ENCODE measurements at places on chromosomes 16 and 17.
A peak's percentile ranks its signal among the peaks of the same experiment; 100 is the strongest.

DNA sequence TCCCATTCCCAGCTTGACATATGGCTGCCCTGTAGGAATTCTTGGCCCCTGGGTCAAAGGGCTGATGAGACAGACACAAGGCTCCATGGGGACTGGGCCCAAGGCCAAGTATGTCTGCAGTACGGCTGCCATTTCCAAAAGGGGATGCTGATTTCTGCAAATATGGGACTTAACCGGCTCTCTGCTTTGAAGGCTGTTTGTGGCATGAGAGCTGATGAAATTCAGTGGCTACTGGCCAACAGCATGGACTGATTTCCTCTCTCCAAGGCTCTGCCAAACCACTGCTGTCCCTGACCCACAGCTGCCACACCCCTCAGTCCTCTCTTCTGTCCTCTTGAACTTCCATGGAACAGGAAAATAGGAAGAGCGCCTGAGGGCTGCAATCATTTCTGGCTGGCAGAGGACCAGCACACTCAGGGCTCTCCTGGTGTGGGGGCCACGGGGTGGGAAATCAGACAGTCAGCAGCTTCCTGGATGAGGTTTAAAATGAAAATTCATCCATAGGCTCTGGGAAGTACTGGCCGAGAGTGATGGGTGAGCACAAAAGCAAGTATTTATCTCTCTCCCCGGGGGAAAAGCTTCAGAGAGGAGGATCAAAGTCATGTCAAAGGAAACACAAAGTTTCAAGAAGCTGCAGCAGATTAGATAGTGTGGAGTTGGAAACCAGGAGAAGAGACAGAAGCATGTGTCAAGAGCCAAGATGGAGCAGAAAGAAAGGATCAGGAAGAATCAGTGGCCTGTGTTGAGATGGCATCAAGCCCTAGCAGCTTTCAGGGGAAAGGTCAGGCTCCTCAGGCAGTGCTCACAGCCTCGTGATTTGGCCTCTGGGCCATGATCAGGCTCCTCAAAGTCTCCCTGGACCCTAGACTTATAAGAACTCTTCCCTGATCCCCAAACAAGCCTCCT is 64.1 kb upstream of the SREBF1 start:
- peaks cover 3% of the 10 kb centered on the region for H3K4me1 ChIP-seq
- no peak overlapping the region for H3K27ac ChIP-seq
- H3K36me3 ChIP-seq, result peaks cover 71% of the 10 kb centered on the region

DNA sequence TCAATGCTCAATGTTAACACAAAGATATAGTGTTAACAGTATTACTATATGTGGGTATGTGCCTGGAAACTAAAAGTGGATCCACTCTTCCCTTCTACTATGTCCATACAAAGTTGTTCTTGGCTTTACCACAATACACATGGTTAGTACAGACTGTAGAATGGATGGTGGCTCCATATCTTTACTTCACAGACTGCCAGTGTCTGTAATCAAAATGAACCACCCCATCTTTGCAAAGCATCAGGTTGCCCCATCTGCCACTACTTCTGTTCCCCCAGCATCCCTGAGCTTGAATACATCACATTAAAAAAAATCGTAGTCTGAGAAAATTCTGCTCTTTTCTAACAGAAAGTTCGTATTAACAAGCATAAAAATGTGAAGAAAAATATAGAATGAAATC is 30.0 kb downstream of the USP32 start:
- no peak for DNase-seq
- peaks cover 8% of the 10 kb centered on the region for H3K36me3 ChIP-seq
- no peak overlapping the region for H3K4me3 ChIP-seq
- no peak overlapping the region for H3K27ac ChIP-seq

DNA sequence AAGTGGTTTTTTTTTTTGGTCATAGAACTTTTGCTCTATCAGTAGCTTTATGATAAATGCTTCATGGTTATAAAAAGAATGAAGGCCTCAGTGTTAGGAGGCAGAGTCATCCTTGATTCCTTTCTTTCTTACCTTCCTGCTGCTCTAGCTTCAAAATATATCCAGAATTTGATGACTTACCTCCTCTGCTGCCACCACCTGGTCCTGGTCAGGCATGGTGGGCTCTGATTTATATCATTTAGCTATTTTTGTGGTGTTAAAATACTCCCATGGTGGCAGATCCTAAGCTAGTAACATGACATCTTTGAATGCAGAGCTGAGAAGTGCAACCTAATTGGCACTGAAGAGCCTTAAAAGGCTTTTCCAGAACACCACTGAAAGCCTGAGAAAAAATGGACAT is 508.8 kb upstream of the CDH8 start:
- no peaks in the 10 kb centered on the region for H3K4me1 ChIP-seq
- no peaks in the 10 kb centered on the region for H3K36me3 ChIP-seq
- H3K27ac ChIP-seq, result no peak overlapping the region
- H3K4me3 ChIP-seq, result no peak overlapping the region
- no peaks in the 10 kb centered on the region for H3K27me3 ChIP-seq

GRCh38 chr16:16940351-16940750 is 530.4 kb downstream of the XYLT1 start:
- H3K27me3 ChIP-seq, result peaks cover 3% of the 10 kb centered on the region
- no peaks in the 10 kb centered on the region for H3K36me3 ChIP-seq
- no peak for DNase-seq
- no peak overlapping the region for H3K27ac ChIP-seq
- no peaks in the 10 kb centered on the region for H3K4me1 ChIP-seq

GRCh38 chr16:68948230-68948910 is 105.0 kb downstream of the TANGO6 start:
- H3K27ac ChIP-seq, result no peak overlapping the region
- no peak overlapping the region for H3K4me3 ChIP-seq
- no peak for DNase-seq
- no peaks in the 10 kb centered on the region for H3K27me3 ChIP-seq
- H3K36me3 ChIP-seq, result peaks cover 49% of the 10 kb centered on the region

DNA sequence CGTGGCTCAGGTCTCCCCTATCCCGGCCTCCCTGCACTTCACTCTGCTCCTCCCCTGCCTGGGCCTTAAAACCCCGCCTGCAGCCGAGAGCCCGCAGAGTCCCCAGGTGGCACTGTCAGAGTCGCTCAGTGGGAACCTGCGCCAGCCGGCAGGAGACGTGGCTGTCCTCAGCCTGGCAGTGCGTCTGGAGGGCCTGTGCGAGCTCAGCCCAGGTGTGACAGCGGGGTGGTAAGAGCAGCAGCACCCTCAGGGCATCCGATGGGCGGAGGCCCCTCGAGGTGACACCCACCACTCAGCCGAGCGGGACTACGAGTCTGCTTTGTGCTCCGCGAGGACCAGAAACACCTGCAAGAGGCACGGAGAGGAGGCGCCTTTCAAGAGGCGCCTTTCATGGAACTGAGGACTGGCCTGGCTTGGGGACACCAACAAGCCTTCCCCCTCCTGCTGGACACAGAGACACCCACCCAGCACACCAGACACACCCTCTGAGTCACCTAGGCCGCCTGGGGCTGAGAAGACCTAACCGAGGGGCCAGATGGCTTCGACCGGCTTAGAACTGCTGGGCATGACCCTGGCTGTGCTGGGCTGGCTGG is at the start of gene CLDN9:
Gene CLDN9 (plus strand): TSS at position 96 of the 593 bp plus-strand sequence. CDS start 440 bp downstream, at position 536.
- no peaks in the 10 kb centered on the region for H3K36me3 ChIP-seq
- H3K27me3 ChIP-seq, result no peaks in the 10 kb centered on the region
- H3K4me1 ChIP-seq, result peaks cover 12% of the 10 kb centered on the region
- no peak within 1 kb of the TSS for H3K27ac ChIP-seq
- no peak within 1 kb of the TSS for H3K4me3 ChIP-seq

GRCh38 chr16:57476546-57477410 is 9.5 kb downstream of the DOK4 start:
- no peak for DNase-seq
- peak overlapping the region; percentile 68 for H3K27ac ChIP-seq
- H3K4me3 ChIP-seq, result peak overlapping the region; percentile 48
- H3K36me3 ChIP-seq, result peaks cover 10% of the 10 kb centered on the region
- peaks cover 23% of the 10 kb centered on the region for H3K4me1 ChIP-seq
- H3K27me3 ChIP-seq, result no peaks in the 10 kb centered on the region

DNA sequence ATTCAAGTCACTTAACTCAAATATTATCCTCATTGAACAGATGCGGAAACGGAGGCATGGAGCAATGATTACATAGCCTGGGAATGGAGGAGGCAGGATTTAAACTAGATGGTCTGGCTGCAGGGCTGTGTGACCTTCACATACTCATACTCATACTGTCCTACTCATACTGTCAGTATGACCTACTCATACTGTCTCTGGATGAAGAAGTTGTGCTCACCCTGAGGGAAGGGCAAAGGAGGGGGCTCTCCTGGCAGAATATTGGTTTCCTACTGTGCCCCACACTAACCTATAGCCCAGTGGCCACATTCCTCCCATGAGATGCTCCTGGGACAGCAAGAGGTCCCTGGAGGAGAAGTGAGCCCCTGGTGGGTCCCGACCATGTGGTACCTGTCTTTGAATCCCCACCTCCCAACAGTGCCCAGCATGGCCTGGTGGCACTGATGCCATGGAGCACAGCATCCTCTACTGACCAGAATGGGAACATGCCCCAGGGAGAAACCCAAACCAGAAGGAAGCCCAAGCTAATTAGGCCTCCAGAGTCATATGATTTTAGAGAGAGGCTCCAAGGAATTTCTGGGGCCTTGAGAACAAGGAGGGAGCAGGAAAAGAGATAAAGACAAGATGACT is 197.3 kb upstream of the SDK2 start:
- H3K27ac ChIP-seq, result no peak overlapping the region
- no peaks in the 10 kb centered on the region for H3K36me3 ChIP-seq
- no peak for DNase-seq
- peaks cover 3% of the 10 kb centered on the region for H3K27me3 ChIP-seq
- no peak overlapping the region for H3K4me3 ChIP-seq

GRCh38 chr16:55563797-55564196 is 2.7 kb upstream of the CAPNS2 start:
- H3K36me3 ChIP-seq, result no peaks in the 10 kb centered on the region
- no peak overlapping the region for H3K4me3 ChIP-seq
- H3K27ac ChIP-seq, result no peak overlapping the region
- H3K27me3 ChIP-seq, result peaks cover 5% of the 10 kb centered on the region

DNA sequence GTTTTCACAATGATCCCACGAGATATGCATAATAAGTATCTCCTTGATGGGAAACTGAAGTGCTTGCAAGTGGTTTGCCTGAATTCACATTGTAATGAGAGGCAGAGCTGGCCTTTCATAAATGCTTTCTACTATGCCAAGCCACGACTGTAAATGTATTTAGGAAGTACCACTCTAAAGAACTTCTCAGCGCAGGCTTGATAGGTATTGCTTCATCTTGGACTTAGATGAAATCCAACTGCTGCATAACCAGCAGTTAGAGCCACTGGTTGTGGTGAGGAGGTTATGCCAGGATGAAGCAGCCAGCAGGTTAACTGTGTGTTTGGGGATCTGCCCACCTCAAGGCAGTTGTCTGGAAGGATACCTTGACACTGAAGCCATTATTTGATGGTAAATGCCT is 26.8 kb downstream of the MARCHF10 start:
- H3K4me1 ChIP-seq, result no peaks in the 10 kb centered on the region
- no peaks in the 10 kb centered on the region for H3K27me3 ChIP-seq
- peaks cover 4% of the 10 kb centered on the region for H3K36me3 ChIP-seq
- no peak overlapping the region for H3K4me3 ChIP-seq

DNA sequence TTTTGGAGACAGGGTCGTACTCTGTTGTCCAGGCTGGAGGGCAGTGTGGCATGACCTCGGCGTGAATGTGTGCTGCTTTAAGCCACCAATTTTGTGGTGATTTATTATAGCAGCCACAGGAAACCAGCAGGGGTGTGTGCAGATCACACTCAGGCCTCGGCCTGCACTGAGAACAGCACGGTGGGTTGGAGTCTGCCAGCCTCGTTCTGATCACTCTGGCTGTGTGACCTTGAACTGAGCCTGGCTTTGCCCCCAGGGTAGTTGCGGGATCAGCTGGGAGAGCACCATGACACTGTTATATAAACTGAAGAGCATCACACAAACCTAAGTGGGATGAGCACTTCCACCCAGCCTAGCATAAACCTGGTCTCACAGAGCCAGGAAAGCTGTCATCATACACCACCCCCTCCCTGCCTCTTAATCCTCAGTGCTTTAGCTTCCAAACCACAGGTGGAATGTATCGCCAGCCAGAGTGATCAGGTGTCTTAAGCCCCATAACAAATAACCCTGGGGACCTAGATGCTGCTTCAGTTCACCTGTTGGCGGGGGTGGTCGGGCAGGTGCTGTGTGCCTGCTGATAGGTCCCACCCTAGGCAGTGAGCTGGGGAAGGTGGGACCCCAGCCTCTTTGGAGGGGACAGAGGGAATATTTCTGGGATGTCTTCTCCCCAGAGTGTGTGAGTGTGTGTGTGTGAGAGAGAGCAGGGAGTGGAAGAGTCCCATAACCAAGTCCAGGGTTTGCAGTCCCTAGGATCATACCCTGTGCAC is 28.6 kb upstream of the NDRG4 start:
- peaks cover 4% of the 10 kb centered on the region for H3K36me3 ChIP-seq
- H3K4me1 ChIP-seq, result no peaks in the 10 kb centered on the region
- no peak for DNase-seq
- H3K27ac ChIP-seq, result no peak overlapping the region

GRCh38 chr16:75029854-75030253 is 31.0 kb downstream of the ZNRF1 start:
- peaks cover 6% of the 10 kb centered on the region for H3K4me1 ChIP-seq
- no peak overlapping the region for H3K4me3 ChIP-seq
- no peak for DNase-seq
- H3K27ac ChIP-seq, result no peak overlapping the region
- H3K36me3 ChIP-seq, result no peaks in the 10 kb centered on the region

DNA sequence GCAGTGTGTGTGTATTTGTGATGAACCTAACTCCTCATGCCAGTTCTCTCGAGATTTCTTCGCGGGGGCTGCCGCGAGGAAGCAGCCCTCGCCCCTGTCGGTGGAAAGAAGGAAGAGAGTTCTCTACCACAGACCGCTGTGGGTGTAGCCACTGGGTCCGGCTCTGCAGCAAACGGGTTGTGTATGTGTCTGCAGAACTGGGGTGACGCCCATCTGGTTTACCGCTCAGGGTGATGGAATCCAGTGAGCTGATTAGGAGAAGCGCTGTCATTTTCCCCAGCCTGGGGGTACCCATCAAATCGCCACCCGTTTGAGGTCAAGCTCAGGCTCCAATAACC is 7.7 kb downstream of the CORO6 start:
- DNase-seq, result peak; percentile 75
- no peaks in the 10 kb centered on the region for H3K27me3 ChIP-seq

DNA sequence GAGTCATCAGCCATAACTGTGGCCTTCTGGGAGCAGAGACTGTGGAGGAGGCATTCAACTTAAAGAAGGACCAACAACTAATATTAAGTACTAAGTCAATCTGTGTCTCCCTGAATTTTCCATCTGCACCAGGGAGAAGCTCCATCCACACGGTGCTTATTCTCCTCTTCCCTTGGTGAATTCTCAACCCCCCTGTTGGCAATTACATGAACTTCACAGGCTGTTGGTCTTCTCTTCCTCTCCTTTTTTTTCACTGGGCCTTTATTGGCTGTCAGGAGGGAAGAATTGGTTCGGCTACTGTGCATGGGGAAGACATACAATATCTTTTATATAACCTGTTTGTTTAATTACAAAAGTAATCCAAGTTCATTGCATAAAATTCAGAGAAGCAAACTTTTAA is 152.8 kb upstream of the IRX6 start:
- no peak overlapping the region for H3K4me3 ChIP-seq
- H3K4me1 ChIP-seq, result no peaks in the 10 kb centered on the region
- H3K27ac ChIP-seq, result no peak overlapping the region
- H3K27me3 ChIP-seq, result no peaks in the 10 kb centered on the region
- no peak for DNase-seq

GRCh38 chr17:57092171-57092570 is 7.1 kb downstream of the AKAP1 start:
- H3K4me3 ChIP-seq, result no peak overlapping the region
- peak overlapping the region; percentile 62 for H3K27ac ChIP-seq
- peaks cover 29% of the 10 kb centered on the region for H3K4me1 ChIP-seq
- no peaks in the 10 kb centered on the region for H3K36me3 ChIP-seq
